ENCODE measurements at places on chromosomes 5 and 9.

GRCh38 chr5:73783828-73784227, 157.8 kb downstream of the ARHGEF28 start:
- no peak for DNase-seq

GRCh38 chr9:71704796-71705195, 63.5 kb downstream of the CEMIP2 start:
- no peak for DNase-seq

DNA sequence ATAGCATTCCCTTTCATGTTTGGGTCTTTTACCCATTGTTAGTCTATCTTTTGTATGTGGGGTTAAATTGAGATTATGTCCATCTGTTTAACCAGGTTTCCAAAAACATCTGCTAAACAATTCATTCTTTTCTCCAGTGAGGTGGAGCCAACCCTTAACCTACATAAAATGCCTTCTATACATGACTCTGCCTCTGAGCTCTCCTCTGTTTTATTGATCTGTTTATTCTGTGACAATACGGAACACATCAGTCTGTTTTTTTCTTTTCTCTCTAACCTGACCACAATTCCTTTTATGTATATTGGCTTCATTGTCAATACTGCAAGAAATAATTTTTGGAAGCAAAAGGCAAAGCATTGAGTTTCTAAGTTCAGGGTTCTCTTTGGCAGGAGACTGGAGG, 9.9 kb upstream of the ARL15 start:
- no peak for DNase-seq

- DNase-seq = no peak
Observed at GRCh38 chr9:35350827-35351549, 138.9 kb upstream of the RUSC2 start.

- no peak for DNase-seq
Observed at GRCh38 chr5:112479418-112479817, 60.3 kb upstream of the EPB41L4A start.

DNA sequence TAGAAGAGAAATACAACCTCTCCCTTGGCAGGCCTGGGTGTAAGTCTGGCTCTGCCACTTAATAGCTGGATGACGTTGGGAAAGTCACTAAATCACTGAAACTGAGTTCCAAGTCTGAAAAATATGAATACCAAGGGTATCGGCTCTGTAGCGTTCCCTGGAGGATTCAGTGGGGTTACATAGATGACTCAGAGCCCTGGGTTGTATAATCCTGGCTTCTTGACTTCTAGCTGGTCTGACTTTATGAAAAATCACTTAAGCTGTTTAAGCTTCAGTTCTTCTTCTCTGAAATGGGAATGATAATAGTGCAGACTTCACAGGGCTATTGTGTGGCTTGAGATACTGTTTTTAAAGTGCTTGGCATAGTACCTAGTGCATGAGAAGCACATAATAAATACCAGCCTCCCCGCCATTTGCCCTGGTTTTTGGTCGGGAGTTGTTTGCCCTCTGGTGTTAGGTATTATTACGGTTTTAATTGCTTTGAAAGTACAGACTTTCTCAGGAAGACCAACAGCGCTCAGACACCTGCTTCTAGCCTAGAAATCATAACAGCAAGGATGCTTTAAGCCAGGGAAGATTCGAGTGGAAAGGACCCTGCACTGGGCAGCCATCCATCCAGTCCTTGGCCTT, 43.0 kb downstream of the CYFIP2 start:
- no peak for DNase-seq

DNA sequence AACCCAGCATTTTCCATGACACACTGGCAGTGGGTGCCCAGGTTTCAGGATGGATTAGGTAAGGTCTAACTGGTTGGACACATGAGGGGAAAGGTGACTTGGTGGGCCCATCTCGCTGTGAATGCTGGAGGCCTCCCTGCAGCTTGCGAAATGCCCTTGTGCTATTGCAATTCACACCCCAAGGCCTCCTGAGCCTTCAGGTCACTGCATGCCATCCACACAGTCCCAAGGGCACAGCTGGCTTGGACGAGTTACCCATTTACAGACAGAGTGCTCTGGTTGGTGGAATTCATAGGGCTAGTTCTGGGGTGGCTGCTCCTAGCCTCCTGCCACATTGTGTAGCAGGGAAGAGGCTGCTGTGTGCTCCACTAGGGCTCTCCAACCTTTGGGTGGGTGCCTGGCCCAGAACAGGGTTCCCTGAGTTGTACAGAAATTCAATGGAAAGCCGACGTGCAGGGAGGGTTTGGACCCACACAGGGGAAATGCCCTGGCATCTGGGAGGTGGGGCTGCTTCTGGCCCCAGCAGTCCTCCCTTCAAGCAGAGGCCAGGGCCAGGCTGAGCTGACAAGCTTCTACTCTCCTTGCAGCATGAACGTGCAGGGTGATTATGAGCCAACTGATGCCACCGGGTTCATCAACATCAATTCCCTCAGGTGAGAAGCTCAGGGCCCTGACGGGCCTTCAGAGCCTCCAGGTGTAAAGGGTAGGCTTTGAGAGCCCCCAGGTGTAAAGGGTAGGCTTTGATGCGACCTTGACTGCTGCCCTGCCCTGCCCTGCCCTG, 54.3 kb downstream of the ASS1 start:
- no peak for DNase-seq

DNA sequence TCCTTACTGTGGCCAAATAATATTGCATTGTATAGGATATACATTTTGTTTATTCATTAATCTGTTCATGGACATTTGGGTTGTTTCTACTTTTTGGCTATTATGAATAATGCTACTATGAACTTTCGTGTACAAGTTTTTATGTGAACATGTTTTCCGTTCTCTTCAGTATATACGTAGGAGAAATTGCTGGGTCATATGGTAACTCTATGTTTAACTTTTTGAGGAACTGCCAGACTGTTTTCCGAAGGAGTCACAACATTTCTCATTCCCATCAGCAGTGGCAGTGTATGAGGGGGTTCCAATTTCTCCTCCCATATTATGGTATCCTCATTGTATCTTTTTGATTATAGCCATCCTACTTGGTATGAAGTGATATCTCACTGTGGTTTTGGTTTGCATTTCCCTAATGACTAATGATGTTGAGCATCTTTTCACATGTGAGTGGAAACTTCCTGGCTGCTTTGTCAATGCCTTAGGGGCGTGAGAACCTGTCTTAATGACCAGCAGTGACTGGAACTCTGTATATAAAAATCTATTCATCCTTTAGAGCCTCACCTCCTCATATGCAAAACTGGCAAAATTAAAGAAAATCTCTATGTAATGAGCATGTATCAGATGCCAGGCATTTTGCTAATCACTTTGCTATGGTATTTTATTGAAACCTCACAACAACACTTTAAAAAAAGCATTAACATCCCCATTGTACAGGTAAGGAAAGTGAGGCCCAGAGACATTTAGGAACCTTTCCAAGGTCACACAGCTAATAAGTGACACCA, 47.8 kb upstream of the TGFBR1 start:
- DNase-seq = no peak

DNA sequence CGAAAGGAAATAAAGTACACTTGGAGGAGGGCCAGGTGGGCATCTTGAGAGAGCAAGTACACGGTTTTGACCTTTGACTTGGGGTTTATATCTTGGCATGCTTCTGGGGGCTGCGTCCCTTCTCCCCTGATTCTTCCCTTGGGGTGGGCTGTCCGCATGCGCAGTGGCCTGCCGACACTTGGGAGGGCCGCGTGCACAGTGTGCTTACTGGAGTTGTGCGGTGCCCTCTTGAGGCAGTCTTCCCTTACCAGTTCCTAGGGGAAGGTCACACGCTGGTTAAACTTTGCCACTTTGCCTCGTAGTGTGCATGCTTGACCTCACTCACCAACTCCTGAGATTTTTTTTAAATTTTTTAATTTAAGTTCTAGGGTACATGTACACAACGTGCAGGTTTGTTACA, 4.3 kb upstream of the CLPTM1L start:
- no peak for DNase-seq

DNA sequence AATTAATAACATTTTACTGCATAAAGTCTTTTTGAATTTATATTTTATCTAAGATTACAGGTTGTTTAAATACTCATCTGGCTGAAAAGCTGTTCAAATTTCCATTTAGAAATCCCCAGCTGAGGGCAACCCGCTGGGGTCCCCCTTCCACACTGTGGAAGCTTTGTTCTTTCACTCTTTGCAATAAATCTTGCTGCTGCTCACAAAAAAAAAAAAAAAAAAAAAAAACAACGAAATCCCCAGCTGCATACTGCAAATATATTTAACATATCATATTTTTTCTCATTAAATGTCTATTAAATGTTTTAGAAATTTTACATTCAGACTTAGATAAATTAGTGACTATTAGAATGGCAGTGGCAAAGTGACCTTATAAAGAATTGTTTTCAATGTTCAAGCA, 172.2 kb downstream of the NFIB start:
- no peak for DNase-seq

DNA sequence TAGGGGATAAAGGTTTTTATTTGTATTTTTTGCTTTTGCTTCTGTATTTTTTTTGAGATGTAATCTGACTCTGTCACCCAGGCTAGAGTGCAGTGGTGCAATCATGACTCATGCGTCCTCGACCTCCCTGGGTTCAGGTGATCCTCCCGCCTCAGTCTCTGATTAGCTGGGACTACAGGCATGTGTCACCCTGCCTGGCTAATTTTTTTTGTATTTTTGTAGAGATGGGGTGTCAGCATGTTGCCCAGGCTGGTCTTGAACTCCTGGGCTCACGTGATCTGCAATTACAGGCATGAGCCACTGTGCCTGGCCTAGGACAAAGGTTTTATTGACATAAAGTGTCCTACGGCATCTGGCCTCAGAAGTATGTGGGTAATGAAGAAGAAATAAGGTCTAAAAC, 297.1 kb upstream of the C9orf72 start:
- DNase-seq = no peak

- DNase-seq = no peak
Observed at GRCh38 chr9:77751341-77752091, 103.4 kb upstream of the GNA14 start.

All from stimulated activated CD8-positive, alpha-beta memory T cell treated with anti-CD3 and anti-CD28 coated beads, Interleukin-4, amount 100 ng/mL, for 4 hours (primary cell).